ENCODE measurements at places on chromosomes 3 and 15.

DNA sequence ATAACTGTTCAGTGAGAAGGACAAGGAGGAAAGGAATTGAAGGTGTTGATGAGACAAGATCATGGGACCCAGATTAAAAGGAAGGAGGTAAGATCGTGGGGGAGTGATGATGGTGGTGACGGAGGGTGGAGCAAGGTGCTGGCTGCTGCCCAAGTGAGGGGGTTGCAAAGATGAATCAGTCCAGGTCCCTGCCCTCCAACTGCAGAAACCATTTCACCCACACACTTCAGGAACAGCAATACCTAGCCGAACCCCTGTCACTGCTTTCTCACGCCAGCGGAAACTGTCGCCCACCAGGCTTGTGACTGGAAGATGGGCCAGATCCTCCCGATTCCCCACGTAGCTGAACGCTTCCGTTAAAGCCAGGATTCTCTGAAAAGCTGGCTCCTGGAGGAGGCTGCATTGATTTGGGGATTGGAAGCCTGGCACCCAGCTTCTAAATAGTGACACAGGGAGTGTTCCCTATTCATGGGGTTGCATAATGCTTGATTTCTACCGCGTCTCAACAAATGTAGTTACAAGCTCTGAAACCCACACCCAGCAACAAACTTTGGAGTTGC is 3.2 kb upstream of the LSG1 start:
- DNase-seq, result no peak

GRCh38 chr15:50176869-50177268 is 5.1 kb upstream of the SLC27A2 start:
- no peak for DNase-seq

- DNase-seq, result no peak
Observed at GRCh38 chr3:30324587-30324986, 281.8 kb upstream of the TGFBR2 start.

GRCh38 chr15:99153026-99153535 is 48.2 kb downstream of the SYNM start:
- DNase-seq, result no peak

GRCh38 chr15:39066677-39067076 is 502.1 kb upstream of the RASGRP1 start:
- DNase-seq, result no peak

DNA sequence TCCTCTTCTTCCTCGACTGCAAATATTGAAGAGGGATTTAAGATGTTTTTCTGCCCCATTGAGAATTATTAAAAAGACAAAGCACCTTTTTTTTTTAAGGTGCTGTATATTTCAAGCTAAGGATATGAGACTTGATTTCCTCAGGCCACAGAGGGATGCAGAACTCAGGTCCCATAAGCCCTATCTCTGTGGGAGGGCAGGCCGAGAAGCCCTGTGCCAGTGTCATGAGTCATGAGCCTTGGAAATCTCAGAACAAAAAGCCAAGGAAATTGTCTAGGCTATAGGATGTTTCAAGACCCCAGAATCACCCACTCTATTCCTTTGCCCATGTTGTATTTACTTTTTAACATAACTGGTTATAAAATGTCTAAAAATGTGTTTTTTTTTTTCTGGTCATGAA is 7.3 kb downstream of the ESYT3 start:
- peak; percentile 42 for DNase-seq

GRCh38 chr3:11389386-11390268 is 117.4 kb downstream of the ATG7 start:
- no peak for DNase-seq

GRCh38 chr3:66376568-66376967 is 124.3 kb downstream of the LRIG1 start:
- peak; percentile 57 for DNase-seq

GRCh38 chr15:74642348-74642733 is 26.7 kb downstream of the CLK3 start:
- no peak for DNase-seq

GRCh38 chr3:15404767-15405166 is 22.6 kb downstream of the METTL6 start:
- no peak for DNase-seq

GRCh38 chr15:68818066-68818768 is 2.5 kb downstream of the ANP32A start:
- peak; percentile 82 for DNase-seq

DNA sequence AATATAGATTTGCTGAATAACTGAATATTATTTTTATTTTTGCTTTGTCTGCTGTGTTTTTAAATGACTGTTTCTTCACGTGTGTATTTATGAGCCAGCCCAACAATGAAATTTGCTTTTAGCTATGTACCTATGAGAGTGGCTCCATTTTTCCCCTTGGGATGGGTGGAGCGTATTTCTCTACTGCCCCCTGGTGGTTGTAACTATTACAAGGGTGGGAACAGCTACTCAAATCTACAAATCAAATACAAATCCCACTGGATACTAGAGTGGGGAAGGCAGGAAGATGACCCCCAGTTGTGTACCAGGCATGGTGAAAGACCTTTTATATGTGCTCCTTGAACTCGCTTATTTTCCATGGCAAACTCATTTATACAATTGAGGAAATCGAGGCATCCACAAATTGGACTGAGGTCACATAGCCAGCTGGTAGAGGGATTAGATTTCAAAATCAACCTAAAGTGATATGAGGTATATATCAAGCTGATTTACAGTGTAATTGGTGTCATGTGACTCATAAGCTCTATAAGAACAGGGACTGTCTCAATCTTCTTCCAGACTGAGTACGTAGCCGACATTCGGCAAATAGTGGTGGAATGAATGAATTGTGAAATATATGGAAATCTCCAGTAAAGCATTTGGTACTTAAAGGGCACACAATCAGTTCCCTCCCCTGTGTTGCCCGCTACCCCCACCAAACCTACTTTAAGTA is 69.5 kb upstream of the VEPH1 start:
- peak; percentile 26 for DNase-seq

GRCh38 chr3:58754074-58754473 is 87.5 kb upstream of the FAM3D start:
- DNase-seq, result no peak

- no peak for DNase-seq
Observed at GRCh38 chr3:67381667-67382272, 272.6 kb downstream of the SUCLG2 start.

- no peak for DNase-seq
Observed at GRCh38 chr3:122589297-122589696, 11.8 kb downstream of the PARP15 start.

- no peak for DNase-seq
Observed at GRCh38 chr15:79178594-79178993, 88.0 kb upstream of the RASGRF1 start.

GRCh38 chr3:135513106-135514059 is 452.1 kb upstream of the PPP2R3A start:
- peak; percentile 36 for DNase-seq

Measured in urothelium cell line (cell line).